ENCODE measurements at places on chromosomes 13 and 19.

- no peak for DNase-seq
Measured at GRCh38 chr19:11063434-11063833, 25.8 kb upstream of the LDLR start.

GRCh38 chr19:8004723-8005513, 523 bp downstream of the ELAVL1 start:
- DNase-seq = no peak

- no peak for DNase-seq
Measured at GRCh38 chr13:49954674-49955455, 18.7 kb upstream of the SPRYD7 start.

DNA sequence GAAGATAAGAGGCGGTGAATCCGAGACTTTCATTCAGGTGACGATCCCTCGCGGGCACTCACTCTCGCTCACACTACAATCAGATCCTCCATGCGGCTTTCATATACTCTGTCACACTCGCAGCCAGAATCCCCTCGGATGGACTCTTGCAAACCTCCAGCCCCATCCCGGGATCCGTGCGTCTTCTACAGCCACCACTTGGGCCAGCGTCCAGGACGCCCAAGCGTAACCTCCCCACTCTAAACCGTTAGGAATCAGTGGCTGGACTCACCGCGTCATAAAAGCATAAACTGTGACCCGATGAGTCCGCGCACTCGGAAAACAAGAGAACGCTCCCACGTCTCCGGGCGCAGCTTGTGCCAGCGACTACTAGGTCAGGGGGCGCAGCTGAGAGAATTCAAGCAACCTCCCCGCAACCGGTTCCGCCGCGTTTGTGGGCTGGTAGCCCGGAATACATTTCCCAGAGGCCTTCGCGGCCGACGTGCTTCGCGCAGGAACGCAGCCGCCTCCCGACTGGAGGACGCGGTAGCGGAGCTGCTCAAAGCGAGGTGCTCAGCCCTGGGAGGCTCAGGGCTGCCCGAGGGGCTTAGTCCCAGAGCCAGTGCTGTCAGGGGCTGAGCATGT, 27.6 kb downstream of the ZNF607 start:
- DNase-seq = no peak

DNA sequence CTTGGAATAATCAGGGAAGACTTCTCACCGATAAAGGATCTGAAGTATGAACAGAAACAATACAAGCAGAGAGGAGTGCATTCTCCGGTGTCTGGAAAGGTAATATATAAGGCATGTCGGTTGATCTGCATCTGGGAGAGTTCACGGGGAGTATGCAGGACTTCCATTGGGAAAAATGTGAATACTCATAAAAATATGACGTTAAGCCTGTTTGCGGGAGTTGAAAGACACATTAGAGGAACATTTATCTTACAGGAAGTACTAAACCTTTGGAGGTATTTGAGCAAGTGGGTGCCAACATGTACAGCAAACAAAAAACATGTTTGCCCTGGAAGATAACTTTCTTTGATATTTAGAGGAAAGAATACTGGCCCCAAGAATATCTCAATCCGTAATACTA, 286.8 kb downstream of the SLITRK6 start:
- DNase-seq = peak; percentile 79

GRCh38 chr13:89393758-89394304, 1722.7 kb downstream of the SLITRK5 start:
- DNase-seq = no peak

DNA sequence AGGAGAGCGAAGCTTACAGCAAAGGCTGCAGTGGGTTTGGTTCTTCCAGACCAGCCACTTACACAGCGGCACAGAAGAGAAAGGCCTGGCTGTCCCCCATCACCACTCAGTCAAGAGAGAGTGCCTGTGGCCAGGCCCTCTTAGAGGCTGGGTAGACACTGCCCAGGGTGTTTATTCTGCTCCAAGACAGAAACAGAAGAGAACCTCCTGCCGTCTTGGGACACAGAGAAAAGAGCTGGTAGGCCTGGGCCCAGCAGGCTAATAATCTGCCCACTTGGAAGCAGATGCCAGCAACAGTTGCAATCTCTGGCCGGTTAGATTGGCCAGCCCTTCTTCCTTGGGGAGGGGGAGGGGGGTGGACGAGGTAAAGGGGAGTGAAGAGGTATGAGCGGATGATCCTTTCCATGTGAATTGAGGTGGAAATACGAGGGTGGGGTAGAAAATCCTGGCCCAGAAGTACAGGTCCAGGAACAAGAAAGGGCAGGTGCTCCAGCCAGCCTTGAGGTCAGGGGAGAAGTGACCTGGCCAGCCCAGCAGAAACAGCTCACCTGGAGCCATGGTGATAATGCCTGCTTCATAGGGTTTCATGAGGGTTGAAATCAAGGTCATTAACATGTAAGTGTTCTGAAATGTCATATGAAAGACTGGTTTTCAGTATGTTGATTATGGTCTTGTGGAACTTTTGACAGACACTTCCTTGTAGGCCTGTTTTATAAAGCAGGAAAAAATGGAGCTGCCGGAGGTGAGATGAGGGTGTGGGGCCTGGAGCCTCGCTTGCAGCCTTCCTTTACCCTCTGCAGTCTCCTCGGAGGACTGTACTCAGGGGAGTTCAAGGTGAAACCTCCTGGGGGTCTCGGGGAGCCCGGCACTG, 116.9 kb downstream of the SIPA1L3 start:
- no peak for DNase-seq

GRCh38 chr13:50905256-50905655, 4.3 kb upstream of the RNASEH2B start:
- no peak for DNase-seq

DNA sequence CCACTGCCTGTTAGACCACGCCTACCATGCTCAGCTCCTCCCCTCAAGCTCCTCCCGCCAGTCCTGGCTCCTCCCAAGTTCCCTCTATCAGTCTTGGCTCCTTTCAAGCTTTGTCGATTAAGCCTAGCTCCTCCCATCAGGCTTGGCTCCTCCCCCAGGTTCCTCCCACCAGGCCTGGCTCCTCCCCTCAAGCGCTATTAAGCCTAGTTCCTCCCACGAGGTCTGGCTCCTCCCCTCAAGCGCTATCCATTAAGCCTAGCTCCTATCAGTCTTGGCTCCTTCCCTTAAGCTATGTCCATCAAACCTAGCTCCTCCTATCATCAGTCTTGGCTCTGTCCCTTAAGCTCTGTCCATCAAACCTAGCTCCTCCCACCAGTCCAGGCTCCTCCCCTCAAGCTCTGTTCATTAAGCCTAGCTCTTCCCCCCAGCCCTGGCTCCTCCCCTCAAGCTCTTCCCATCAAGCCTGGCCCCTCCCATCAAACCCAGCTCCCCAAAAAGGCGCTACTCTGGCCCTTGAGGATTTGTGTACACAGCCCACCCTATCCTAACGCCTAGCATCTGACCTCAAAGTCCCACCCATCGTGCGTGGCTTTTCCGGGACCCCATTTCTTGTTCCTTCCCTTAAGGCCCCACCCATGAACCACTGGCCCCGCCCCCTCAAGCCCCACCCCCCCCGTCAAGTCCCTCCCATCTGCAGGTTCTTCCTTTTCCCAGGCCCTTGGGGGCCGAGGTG, 10.0 kb downstream of the CAMSAP3 start:
- DNase-seq = peak; percentile 72

DNA sequence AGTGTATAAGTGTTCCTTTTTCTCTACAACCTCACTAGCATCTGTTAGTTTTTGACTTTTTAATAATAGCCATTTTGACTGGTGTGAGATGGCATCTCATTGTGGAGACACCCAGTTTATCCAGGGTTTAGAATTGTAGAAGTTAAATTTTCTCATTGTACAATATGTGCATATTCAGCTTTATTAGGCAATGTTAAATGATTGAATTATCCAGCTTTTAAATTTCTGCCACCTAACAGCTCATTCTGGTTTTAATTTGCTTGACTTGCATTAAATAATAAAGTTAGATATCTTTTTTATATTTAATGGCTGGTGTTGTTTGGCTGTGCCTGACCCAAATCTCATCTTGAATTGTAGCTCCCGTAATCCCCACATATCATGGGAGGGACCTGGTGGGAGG, 46.7 kb upstream of the ZNF30 start:
- no peak for DNase-seq

DNA sequence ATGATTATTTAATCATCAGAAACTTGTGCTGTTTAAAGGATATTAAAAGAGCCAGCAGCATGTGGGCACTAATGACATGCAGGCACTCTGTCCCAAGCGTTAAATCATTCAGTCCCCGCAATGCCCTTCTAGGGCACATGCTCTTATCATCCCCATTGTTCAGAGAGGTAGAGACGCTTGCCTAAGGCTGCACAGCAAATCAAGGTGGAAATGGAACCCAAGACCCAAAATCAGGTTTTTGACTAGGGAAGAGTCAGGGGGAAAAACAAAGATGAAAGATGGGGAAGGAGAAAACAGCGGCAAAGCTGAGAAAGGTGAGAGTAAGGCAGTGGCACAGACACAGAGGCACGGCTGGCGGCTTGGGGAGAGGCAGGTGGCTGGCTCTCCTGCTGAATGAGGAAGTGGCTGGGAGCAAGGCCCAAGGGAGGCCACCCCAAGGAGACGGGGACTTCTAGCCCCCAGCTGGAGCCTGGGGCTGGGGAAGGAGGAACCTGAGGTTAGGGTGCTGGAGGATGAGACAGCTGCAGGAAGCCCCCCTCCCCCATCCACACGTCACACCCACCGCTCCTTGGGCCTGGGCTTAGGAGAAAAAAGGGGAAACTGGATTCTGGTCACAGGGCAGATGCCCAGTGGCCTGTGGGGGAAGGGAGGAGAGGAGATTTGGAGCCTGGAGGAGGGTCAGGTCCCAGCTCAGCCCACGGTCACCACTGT, 1.0 kb upstream of the TYROBP start:
- DNase-seq = no peak

GRCh38 chr13:55992145-55992544, 1148.6 kb upstream of the PRR20A start:
- no peak for DNase-seq

DNA sequence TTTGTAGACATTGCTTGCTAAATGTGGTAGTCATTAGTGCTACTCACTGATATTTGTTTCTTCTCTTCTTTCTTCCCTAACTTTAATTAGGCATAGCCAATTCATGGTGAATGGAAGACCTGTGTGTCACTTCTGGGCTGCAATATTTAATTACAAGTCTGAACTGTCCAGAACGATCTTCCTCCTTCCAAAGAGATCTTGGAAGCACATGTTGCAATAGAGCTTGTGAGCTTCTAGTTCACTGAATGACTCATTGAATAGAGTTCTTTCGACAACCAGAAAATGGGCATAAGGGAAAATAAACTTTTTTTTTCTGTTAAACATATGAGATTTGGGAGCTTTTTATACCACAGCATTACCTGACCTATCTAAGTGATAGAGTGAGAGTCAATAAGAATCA, 1264.6 kb downstream of the PCDH9 start:
- no peak for DNase-seq

GRCh38 chr19:18851673-18852325, 20.0 kb downstream of the UPF1 start:
- DNase-seq = no peak

- DNase-seq = peak; percentile 96
Measured at GRCh38 chr19:45402298-45403061, 2.4 kb downstream of the PPP1R13L start.

DNA sequence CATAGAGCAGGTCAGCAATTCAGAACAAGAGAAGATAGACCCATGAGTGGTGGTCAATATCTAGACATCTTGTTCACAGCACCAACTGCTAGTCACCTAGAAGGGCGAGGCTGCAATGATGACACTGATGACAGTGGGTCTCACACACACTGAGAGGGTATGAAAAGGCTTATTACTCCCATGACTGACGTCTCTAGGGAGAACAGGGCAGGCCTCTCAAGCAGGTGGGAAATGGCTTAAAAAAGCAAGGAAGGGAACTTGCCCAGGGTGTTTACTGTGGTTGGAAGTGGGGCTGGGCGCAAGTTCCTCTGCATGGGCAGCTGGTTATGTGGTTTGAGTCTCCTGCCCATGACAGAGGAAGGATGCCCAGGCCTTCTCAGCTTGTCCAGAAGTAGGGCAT, 33.8 kb downstream of the ZNF44 start:
- no peak for DNase-seq

- no peak for DNase-seq
Measured at GRCh38 chr13:41418027-41418426, 39.3 kb upstream of the RGCC start.

DNA sequence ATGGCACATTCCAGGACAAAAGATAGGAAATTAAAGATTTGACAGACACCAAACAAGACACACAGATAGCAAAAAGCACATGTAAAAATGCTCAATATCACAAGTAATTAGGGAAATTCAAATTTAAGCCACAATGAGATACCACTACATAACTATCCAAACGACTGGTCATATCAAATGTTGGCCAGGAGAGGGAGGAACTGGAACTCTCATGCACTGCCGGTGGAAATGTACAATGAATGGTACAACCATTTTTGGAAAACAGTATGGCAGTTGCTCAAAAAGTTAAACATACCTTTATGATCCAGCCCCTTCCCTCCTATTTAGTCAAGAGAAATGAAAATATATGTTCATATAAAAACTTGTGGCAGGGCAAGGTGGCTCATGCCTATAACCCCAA, 36.8 kb upstream of the CYP2S1 start:
- DNase-seq = no peak

DNA sequence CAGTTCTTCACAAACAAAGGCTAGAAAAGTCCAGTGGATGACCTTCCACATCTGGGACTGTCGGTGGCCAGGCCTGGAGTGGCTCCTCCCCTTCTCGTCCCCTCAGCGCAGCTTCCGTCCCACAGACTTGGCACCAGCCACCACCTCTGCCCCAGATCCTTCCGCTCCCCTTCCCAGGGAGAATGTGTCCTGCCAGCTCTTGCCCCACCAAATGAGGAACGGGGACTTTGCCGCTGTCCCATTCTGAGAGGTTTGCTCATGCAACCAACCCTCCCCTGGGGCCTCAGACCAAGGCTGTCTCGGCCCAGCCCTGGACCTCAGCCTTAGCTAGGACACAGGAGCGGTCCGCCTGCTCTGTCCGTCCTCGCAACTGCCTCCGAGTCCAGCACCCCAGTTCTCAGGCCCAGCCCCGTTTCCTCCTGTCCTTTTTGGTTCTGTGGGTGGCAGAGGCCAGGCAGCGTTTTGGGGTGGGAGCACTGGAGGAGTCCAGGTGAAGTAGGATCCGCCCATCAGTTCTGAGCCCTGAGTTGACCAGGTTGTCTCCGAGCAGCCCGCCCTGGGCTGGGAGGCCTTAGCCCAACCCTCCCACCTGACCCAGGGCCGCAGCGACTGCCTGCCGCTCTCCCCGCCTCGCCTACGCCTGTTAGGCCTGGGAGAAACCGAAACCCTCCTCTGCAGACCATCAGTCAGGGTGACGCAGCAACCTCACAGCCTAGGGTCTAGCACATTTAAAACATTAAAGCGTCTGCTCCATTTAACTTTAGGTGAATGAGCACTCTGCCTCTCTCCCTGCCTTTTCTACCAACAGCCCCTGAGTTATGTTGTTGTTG, 284.3 kb downstream of the FOXO1 start:
- DNase-seq = no peak

Data from A549 (cell line).